Kasumi-1 (cell line): ENCODE measurements at places on chromosomes 4 and X.

DNA sequence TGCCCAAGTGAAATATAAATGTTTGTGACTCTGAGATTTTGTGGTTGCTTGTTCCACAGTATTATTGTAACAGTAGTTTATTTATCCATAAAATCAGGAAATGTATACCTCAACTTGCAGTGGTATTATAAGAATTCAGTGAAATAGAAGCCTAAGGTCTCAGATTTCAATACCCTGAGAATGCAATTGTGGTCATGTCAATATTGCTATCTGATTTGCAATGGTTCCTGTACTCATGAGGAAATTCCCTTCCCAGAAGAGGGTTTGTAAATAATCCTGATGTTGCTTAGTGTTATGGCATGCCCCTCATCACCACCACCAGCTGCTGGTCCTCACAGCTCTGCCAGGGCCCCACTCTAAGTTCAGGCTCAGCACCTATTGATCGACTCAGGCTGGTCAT lies 67.8 kb downstream of the SLC34A2 start:
- no peak for DNase-seq

GRCh38 chrX:151359931-151360871 lies 36.8 kb upstream of the VMA21 start:
- peak; percentile 2 for DNase-seq

DNA sequence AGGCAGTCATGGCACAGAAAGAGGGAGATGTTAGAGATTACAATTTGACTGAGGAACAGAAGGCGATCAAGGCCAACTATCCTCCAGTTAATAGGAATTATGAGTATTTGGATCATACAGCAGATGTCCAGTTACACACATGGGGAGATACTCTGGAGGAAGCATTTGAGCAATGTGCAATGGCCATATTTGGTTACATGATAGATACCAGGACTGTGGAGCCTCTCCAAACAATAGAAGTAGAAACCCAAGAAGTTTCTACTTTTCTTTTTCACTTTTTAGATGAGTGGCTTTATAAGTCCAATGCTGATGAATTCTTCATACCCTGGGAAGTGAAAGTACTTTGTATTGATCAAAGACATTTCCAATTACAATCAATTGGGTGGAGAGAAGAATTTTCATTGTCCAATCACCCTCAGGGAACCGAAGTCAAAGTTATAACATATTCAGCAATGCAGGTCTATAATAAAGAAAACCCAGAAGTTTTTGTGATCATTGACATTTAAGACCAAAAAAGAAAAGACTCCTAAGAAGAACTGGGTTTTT lies 139.1 kb downstream of the MAB21L2 start:
- DNase-seq = no peak

DNA sequence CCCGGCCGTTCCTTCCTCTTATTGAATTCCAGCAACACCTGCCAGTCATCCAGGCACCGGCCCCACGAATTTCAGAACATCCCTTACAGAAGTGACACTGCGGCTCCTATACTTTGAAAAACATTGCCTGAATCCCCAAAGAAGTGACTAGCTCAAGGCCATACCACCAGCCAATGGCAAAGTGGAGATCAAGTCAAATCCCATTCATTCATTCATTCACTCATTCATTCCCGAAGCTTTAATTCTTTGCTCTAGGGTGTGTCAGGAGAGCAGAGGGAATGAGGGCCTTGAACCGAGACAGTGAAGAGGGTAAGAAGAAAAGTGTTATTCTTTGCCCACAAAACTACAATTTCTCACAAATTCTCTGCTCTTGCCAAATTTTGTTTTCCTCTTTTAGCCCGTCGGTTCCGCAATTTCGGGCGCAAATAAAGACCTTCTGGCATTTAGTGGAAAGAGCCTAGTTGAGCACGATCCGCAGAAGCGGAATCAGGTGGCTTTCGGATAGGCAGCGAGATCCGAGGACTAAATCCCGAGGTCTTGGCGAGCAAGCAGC lies 824 bp upstream of the HMGB3 start:
- DNase-seq = no peak

DNA sequence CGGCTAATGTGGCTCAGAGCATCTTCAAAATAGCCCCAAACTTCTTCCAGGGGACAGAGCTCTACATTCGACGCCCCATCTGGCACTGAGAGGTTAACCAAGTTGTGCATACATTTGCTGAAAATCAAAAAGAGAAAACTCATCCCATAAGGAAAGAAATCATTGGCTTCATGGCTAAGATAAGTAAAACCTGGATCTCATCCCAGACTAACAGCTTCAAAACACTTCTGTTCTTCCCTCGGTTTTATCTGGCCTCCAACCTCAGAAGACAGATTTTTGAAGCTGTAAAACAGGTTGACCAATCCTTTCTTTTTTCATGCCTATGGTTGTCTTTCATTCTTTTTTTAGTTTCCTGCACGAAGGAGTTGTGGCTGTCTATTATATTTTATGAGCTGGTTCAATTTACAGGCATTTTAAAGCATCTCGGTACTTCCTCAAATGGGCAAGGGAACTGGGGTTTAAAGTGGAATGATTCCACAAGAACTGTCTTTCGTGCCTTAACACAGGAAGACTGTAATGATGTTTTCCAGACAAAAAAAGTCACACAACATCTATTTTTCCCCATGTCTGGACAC lies 107.6 kb downstream of the DLG3 start:
- peak; percentile 3 for DNase-seq

DNA sequence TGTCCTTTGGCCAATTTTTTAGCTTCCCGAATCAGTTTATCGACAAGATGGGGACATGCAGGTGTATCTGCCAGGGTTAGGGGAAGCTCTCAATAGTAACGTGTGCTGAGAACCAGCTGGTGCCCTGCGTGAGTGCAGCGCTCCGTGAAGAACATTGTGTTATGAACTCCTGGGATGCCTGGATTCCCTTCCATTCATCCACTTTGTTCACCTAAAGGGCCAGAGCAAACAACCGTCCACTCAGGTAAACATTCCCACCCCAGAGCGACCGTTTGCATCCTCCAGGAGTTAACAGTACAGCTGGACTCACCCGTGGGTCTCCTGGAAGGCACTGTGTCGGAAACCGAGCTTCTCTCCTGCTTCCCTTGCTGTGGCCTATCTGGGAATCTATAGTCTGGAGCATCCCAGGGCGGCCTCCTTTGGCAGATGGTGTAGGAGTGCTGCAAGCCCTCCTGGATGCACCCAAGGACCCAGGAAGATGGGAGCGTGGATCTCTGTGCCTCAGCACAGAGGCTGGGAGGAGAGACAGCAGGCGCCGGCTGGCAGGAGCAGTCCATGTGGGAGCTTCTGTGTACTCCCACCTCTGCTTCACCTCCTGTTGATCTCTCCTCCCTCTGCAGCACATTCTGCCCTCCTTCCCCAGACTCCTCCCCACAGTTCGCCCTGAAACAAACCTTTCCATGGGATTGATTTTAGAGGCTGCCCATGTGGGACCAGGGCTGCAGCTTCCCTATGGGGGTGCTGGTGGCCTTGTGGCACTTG lies 62.7 kb downstream of the SHROOM2 start:
- DNase-seq = no peak

DNA sequence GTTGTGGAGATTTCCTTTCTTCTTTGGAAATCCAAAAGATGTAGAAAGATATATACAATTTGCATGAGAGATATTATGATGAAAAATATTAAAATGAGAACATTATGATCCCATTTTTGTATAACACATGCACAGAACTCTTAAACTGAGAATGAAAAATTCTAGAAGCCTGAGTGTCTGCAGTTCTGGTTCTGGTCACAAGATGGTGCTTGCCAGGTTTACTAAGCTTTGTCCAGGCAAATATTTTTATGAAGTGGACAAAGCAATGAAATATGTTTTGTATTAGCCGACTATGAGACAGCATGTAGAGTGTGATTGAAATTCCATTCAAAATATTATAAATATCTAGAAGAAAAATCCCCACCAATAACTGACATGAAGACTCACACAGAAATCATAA lies 2.2 kb downstream of the PWWP3B start:
- peak; percentile 9 for DNase-seq
